Skeletal muscle tissue (tissue), 5 donors: ENCODE measurements at places on chromosomes 5 and 9. TPM values are rescaled to one million over a fixed set of nuclear protein-coding genes. Genes with fewer than 3 reads are reported as not detected.

CDH10 gene
- 0.52 TPM for total RNA-seq

KCNN2 gene
- 16.2 TPM for total RNA-seq

LAMC3 gene
- 0.52 TPM for total RNA-seq

DBN1 gene
- 108 TPM for total RNA-seq

JADE2 gene
- total RNA-seq: 1.6 TPM

FBLL1 gene
- total RNA-seq: 0.52 TPM

CCDC192 gene
- not detected for total RNA-seq

EIF4E1B gene
- not detected for total RNA-seq

PIP5K1B gene
- 2.1 TPM for total RNA-seq

GNA14 gene
- total RNA-seq: 3.7 TPM

CARD6 gene
- total RNA-seq: 3.1 TPM

FGFR4 gene
- 51.1 TPM for total RNA-seq

HMCN2 gene
- 12.5 TPM for total RNA-seq
